Psoas muscle (tissue), 8 donors: ENCODE measurements at places on chromosomes 11 and 22. TPM values are rescaled to one million over a fixed set of nuclear protein-coding genes. Genes with fewer than 3 reads are reported as not detected.

Gene PLEKHA7
- 1.3 TPM for total RNA-seq

Gene SLC22A6
- total RNA-seq: not detected

Gene GRAMD1B
- 24.0 TPM for total RNA-seq

Gene FAM83F
- 0.04 TPM for total RNA-seq

Gene SLC17A6
- total RNA-seq: not detected

Gene SMDT1
- 123 TPM for total RNA-seq

Gene EFCAB6
- 0.34 TPM for total RNA-seq

Gene ARHGAP20
- 5.9 TPM for total RNA-seq

Gene RIC3
- 8.4 TPM for total RNA-seq

Gene KRTAP5-1
- total RNA-seq: not detected

Gene DCHS1
- 7.2 TPM for total RNA-seq

Gene MIOX
- total RNA-seq: not detected
